ENCODE measurements at places on chromosomes 6 and 20.

DNA sequence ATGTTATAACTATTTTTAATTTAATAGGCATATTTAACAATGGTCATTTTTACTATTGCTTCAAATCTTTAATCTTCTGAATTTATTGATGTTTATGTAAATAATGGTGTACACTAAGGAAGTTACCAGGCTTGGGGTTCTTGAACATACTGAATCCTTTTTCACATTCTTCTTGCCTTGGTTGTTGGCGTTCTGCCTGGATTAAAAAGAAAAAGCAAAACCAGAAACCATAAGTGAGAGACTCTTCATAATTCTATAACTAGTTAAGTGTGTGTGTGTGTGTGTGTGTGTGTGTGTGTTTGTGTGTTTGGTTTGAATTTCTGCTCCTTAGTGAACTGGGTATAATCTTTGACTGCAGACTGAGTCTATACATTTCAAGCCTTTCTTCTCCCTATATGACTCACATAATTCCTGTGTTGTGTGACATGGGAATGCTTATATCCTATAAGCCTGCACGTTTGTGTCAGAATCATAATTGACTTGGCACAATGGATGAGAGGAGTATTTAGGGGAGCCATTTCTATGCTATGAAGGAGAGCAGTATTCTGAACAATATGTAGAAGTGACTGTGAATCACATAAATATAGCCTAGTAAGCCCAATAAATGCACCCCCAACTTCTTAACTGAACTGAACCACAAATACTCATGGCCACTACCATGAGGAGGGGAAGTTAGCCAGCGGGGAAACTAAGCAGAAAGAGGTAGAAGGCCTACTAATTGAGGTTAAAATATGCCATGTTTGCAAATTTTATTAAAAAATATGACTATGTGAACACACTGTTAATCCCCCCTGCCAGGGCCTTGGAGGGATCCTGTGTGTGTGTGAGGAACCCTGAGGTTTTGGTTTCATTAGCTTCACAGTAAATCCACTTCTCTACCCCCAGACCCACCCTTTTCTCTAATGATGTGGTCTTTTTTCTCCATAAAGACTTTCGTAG lies 425.5 kb downstream of the BCKDHB start:
- no peak for DNase-seq

DNA sequence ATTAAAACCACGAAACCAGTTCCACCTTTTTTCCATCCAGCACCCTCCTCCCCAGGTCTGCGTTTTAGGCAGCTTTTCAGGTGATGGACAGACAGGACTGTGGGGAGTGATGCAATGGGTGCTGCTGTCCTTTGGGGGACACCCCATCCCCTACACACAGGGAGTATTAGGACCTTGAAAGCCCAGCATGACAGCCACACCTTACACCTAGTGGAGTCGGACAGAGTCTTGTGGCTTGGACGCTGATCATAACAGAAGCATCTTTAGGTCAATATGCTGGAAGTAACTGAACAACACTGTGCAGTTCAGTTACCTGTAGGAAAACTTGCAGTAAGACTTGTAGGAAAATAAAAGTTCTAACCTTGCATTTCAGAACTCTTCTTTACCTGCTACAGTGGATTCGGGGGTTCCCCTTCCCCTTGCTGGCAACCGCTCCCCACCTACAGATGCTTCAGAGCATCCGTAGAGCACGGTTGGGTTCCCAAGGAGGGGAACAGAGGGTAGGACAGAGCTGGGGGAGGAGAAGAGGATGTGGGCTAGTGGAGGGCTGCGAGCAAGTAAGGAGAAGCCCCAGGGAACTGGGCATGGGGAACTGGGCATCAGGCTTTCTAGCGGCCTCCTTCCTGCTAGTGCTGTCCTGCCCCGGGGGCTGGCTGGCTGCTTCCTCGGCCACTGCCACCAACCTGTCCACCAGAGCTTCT lies 31.7 kb downstream of the PLEKHG1 start:
- DNase-seq: peak; percentile 63

GRCh38 chr20:17570347-17571152 lies 675 bp downstream of the DSTN start:
- DNase-seq: peak; percentile 5

- no peak for DNase-seq
Measured at GRCh38 chr6:78583079-78583478, 284.3 kb upstream of the IRAK1BP1 start.

GRCh38 chr20:17875981-17876385 lies 92.6 kb downstream of the SNX5 start:
- DNase-seq: no peak

- no peak for DNase-seq
Measured at GRCh38 chr6:115932481-115932880, 128.2 kb downstream of the FRK start.

GRCh38 chr6:166848979-166849748 lies 107.2 kb downstream of the RNASET2 start:
- DNase-seq: no peak

GRCh38 chr6:46407776-46408530 lies 83.3 kb downstream of the RCAN2 start:
- no peak for DNase-seq

GRCh38 chr20:53792946-53793536 lies 199.4 kb upstream of the ZNF217 start:
- DNase-seq: no peak

- no peak for DNase-seq
Measured at GRCh38 chr6:143150281-143150680, 89.6 kb downstream of the AIG1 start.

- peak; percentile 12 for DNase-seq
Measured at GRCh38 chr6:35445691-35446090, 6.4 kb upstream of the FANCE start.

DNA sequence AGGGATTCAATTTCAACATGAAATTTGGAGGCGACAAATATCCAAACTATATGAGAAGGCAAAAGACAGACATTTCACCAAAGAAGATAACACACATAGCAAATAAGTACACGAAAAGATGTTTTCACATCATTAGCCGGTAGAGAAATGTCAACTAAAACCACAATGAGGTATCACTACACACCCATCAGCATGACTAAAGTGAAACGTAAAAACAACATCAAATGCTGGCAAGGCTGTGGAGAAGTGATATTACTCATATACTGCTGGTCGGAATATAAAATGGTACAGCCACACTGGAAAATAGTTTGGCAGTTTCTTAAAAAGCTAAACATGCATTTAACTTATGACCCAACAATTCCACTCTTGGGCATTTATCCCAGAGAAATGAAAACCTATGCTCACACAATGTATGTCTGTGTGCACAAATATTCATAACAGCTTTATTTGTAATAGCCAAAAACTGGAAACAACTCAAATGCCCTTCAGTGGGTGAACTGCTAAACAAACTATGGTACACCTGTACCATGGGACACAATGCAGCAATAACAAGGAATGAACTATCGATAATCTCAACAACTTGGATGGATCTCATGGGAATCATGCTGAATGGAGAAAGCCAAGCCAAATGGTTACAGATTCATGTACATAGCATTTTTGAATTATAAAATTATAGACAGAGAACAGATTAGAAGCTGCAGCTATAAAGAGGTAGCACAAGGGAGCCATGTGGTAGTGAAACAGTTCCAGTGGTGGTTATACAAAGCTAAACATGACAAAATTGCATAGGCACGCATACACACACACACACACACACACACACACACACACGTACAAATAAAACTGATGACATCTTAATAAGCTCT lies 8.6 kb downstream of the ADAT2 start:
- DNase-seq: peak; percentile 22

GRCh38 chr20:45469336-45470261 lies at the start of gene WFDC2:
Gene WFDC2, plus strand, starts transcription at chr20:45469753. Its CDS starts 29 bp downstream, at chr20:45469782.
- DNase-seq: no peak

GRCh38 chr6:100078509-100078908 lies 84.5 kb upstream of the MCHR2 start:
- no peak for DNase-seq

DNA sequence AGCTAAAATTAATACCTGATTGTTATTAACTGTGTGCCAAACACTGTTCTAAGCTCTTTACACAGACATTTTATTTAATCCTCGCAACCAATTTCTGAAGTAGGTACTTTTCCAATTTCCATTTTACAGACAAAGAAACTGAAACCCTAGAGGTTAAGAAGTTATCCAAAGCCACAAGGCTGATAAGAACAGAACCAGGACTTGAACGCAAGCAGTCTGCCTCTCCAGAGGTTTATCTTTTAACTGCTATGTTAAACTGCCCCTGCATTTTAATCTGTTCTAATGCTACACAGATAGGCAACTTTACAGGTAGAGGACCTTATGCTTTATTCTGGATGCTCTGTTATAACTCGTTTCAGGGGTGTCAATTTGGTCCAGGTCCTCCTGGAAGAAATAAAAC lies 118.2 kb downstream of the SLC16A10 start:
- DNase-seq: no peak

GRCh38 chr6:29826271-29826670 lies 1.4 kb upstream of the HLA-G start:
- DNase-seq: no peak

DNA sequence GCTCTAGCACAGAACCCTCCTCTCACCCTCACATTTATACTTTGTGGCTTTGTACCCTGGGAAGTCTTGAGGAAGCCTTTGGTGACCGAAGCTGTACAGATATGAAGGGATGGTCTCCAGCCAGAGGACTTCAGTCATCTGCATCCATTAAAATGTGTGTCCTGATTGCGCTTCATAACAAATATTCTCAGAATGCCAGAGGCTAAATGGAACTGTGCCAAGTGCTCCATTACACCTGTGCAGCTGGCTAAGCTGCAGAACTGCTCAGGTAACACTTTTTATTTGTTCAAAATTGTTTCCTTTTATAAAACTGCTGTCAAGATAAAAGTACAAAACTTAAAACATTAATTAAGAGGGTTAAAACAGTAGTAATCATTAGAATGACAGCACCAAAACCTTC lies 22.3 kb downstream of the TPBG start:
- no peak for DNase-seq

- no peak for DNase-seq
Measured at GRCh38 chr6:128129679-128130078, 228.8 kb upstream of the THEMIS start.

- DNase-seq: no peak
Measured at GRCh38 chr6:10341605-10342004, 73.3 kb downstream of the TFAP2A start.

GRCh38 chr6:90656325-90656724 lies 69.5 kb upstream of the MAP3K7 start:
- DNase-seq: no peak

DNA sequence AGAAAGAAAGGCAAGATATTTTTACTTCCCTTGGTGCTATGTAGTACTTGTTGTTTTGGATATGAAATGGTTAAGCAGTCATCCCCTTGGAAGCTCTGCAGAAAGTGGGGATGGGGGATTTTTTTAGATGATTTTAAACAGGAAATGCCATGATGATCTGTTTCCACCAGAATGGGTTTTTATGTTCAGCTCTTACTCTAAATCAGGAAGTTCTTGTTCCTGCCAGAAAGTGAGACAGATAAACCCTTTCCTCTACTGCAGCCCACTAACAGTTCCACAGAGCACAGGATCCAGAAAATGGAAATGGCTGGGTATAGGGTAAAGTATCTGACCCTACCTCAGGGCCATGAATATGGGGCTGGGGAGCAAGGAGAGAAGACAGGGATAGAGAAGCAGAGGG lies 32.1 kb upstream of the PPP1R3G start:
- no peak for DNase-seq

GRCh38 chr6:131849799-131850198 lies 42.0 kb downstream of the ENPP1 start:
- no peak for DNase-seq

DNA sequence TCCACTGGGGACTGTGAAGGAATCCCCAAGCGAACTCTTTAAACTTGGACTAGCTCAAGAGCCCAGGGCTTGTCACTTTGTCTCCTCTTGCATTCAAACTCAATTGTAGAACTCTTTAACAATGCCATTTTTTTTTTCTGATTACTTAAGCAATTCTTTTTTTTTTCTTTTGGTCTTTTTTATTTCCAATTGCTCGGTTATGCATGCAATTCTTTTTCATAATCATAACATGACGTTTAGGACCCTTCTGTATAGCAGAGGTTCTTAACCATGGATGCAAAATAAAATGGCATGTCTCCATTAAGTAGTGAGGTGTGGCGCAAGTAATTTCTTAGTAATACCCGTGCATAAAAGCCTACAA lies 466 bp upstream of the BFSP1 start:
- DNase-seq: no peak

GRCh38 chr20:50862546-50862945 lies 67.7 kb downstream of the BCAS4 start:
- DNase-seq: no peak

DNA sequence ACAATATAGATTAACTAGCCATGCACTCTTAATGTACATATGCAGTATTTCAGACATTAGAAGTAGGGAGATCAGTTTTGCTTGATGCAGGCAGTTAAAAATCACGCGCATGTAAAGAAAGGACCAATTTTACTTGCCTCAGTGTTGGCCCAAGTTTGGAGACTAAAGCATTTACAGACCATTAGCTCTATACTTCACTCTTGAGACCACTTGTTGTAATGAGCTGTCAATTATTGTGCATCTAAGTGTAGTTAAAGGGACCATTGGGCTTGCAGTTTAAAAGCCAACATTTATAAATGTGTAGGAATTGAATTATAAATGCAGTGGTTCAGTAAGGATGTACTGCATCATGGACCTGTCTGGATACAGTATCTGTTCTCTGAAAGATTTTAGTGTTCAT lies 53.7 kb downstream of the PLCB4 start:
- DNase-seq: no peak
